Activated CD4-positive, alpha-beta memory T cell treated with anti-CD3 and anti-CD28 coated beads for 36 hours (primary cell): ENCODE measurements at places on chromosomes 7 and 10. TPM values are rescaled to one million over a fixed set of nuclear protein-coding genes. Genes with fewer than 3 reads are reported as not detected.

The PIK3CG gene
- 11.3 TPM for total RNA-seq

The PROSER2 gene
- total RNA-seq: 0.31 TPM

The ZNF800 gene
- total RNA-seq: 24.9 TPM

The BCAP29 gene
- 42.9 TPM for total RNA-seq

The INHBA gene
- total RNA-seq: not detected

The IL2RA gene
- total RNA-seq: 988 TPM

The CPXM2 gene
- not detected for total RNA-seq

The SCART1 gene
- total RNA-seq: 6.2 TPM

The LRRC17 gene
- total RNA-seq: 0.33 TPM

The GPR22 gene
- not detected for total RNA-seq

The GNGT1 gene
- not detected for total RNA-seq

The VIM gene
- 515 TPM for total RNA-seq

The PNLIPRP3 gene
- total RNA-seq: not detected

The CPA4 gene
- total RNA-seq: 0.90 TPM

The ZNF727 gene
- total RNA-seq: not detected

The TMEM236 gene
- 0.07 TPM for total RNA-seq

The C10orf143 gene
- total RNA-seq: 2.5 TPM

The FBXO24 gene
- 2.6 TPM for total RNA-seq

The CYP3A4 gene
- not detected for total RNA-seq

The LDB3 gene
- 0.12 TPM for total RNA-seq

The SPOCK2 gene
- total RNA-seq: 216 TPM

The DEPP1 gene
- total RNA-seq: 0.34 TPM

The WDFY4 gene
- total RNA-seq: not detected

The SAMD9 gene
- total RNA-seq: 6.9 TPM

The PIP gene
- total RNA-seq: not detected

The CALCR gene
- not detected for total RNA-seq

The NPFFR1 gene
- not detected for total RNA-seq

The MTERF1 gene
- 14.2 TPM for total RNA-seq

The ADARB2 gene
- total RNA-seq: 2.2 TPM

The SLC4A2 gene
- total RNA-seq: 46.7 TPM

The CHAT gene
- not detected for total RNA-seq

The TSPAN13 gene
- 0.76 TPM for total RNA-seq

The CDC14C gene
- total RNA-seq: not detected

The MET gene
- total RNA-seq: 1.4 TPM

The PON2 gene
- 5.0 TPM for total RNA-seq

The ADAM12 gene
- 0.36 TPM for total RNA-seq

The LLCFC1 gene
- total RNA-seq: not detected

The MBLAC1 gene
- total RNA-seq: 3.4 TPM

The UCN3 gene
- not detected for total RNA-seq

The IKZF5 gene
- total RNA-seq: 14.5 TPM

The HMX2 gene
- 0.31 TPM for total RNA-seq

The GDI2 gene
- 286 TPM for total RNA-seq

The ITGA8 gene
- not detected for total RNA-seq

The TBC1D12 gene
- total RNA-seq: 0.58 TPM

The NMT2 gene
- 22.1 TPM for total RNA-seq

The LIPN gene
- total RNA-seq: not detected

The LIPJ gene
- not detected for total RNA-seq

The FBXL15 gene
- 10.8 TPM for total RNA-seq
